ENCODE measurements at places on chromosomes 1 and 21. TPM values are rescaled to one million over a fixed set of nuclear protein-coding genes. Genes with fewer than 3 reads are reported as not detected.

DNA sequence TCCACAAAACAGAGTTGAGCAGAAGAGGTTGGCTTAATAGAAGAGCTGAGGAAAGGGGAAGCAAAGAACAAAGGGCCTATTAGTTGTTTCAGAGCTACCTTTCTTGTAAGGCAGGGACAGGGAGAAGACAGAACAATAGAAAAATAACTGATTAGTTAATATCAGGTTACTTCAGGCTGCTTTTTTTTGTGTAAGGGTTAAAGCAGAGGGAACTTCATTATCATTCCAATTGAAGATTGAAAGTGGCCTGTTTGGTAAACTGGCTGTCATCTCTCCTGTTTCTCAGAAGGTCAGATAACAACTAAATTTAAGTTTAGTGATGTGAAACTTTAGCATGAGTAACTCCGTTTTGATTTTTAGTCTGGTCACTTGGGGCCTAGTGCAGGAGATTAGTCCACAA, 22.3 kb downstream of the CDC42 start:
- peak overlapping the region; percentile 6 for H3K4me3 ChIP-seq
- no peaks in the 10 kb centered on the region for H3K27me3 ChIP-seq
- H3K4me1 ChIP-seq: peaks cover 52% of the 10 kb centered on the region
- H3K36me3 ChIP-seq: peaks cover 40% of the 10 kb centered on the region
- H3K27ac ChIP-seq: peak overlapping the region; percentile 36
- DNase-seq: no peak

DNA sequence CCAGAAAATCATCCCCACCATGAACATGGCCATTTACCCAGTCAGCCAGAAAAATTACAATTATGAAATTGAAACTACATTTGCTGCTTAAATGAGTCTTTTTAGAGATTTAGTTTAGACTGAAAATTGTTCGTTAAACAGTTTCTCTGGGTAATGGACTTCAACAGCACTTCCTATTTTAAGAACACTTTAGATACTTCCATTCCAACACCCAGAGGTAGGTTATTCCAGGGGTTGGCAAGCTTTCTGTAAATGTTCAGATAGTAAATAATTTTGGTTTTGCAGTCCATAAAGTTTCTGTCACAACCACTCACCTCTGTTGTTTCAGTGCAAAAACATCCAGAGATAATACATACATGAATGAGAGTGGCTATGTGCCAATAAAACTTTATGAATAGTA, 10.2 kb downstream of the NMNAT2 start:
- H3K36me3 ChIP-seq: no peaks in the 10 kb centered on the region
- peaks cover 25% of the 10 kb centered on the region for H3K27me3 ChIP-seq
- H3K4me3 ChIP-seq: no peak overlapping the region
- H3K4me1 ChIP-seq: no peaks in the 10 kb centered on the region
- H3K27ac ChIP-seq: no peak overlapping the region

GRCh38 chr1:18632783-18633421, 2.3 kb downstream of the PAX7 start:
- peak; percentile 65 for DNase-seq
- H3K4me3 ChIP-seq: no peak overlapping the region
- peaks cover 6% of the 10 kb centered on the region for H3K36me3 ChIP-seq
- peaks cover 89% of the 10 kb centered on the region for H3K27me3 ChIP-seq

GRCh38 chr1:166383137-166383536, 216.3 kb upstream of the FAM78B start:
- H3K4me1 ChIP-seq: no peaks in the 10 kb centered on the region
- H3K36me3 ChIP-seq: no peaks in the 10 kb centered on the region
- no peak overlapping the region for H3K4me3 ChIP-seq
- H3K27ac ChIP-seq: no peak overlapping the region
- DNase-seq: no peak

DNA sequence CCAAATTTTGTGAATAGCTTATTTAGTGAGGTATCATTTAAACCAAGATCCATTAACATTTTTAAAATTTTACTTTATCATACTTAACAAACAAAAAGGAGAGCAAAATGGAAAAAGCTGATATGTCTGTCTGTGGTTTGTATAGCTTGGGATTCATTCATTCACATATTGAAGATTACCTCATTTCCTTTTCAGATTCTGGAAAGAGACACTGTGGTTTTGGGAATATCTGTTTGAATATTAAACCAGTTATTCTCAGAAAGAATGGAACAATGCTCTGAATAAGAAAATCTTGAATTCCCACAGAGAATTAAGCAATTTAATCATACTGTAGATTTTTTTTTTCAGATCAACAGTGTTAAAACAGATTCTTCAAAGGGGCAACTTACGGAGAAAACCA, 93.8 kb upstream of the PRDX6 start:
- H3K4me3 ChIP-seq: no peak overlapping the region
- H3K27me3 ChIP-seq: peaks cover 3% of the 10 kb centered on the region
- no peaks in the 10 kb centered on the region for H3K36me3 ChIP-seq
- DNase-seq: no peak
- H3K4me1 ChIP-seq: no peaks in the 10 kb centered on the region

DNA sequence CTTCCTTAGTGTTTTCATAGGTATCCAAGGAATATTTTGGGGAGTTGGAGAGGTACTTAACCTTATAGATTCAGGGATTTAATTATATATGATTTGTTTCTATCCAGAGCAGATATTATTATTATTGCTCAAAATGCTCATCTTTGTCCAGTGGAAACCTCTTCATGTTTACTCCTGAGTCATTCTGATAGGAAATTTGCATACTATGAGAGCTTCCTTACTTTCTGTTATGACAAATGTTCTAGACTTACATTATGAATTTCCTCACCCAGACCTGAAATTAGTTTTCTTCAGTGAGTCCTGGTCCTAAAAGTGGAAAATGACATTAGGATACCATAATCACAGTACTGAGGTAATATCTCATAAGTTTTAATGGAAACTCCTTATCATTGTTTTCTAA, 57.5 kb upstream of the PLPPR5 start:
- no peaks in the 10 kb centered on the region for H3K36me3 ChIP-seq
- no peak overlapping the region for H3K4me3 ChIP-seq
- no peaks in the 10 kb centered on the region for H3K4me1 ChIP-seq
- H3K27me3 ChIP-seq: peaks cover 5% of the 10 kb centered on the region
- DNase-seq: no peak

DNA sequence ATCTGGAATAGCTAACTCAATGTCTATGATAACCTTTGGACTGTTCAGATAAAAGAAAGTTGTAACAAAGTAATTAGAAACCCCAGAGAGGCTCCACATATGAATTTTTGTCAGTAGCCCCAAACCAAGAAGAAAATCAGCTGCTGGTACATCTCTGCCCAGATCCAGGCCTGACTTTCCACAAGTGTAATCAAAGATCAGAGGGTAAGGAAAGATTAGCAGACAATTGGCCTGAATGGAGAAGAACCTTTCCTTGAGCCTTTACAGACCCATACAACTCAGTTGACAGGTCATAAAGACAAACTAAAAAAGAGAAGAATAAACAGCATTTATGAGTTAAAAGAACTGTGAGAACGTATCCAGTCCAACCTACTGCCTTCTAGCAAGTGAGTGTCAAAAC, 366.7 kb upstream of the PKN2 start:
- H3K36me3 ChIP-seq: no peaks in the 10 kb centered on the region
- no peak for DNase-seq
- H3K4me1 ChIP-seq: no peaks in the 10 kb centered on the region
- H3K4me3 ChIP-seq: no peak overlapping the region

- peak overlapping the region; percentile 86 for H3K4me3 ChIP-seq
- no peaks in the 10 kb centered on the region for H3K36me3 ChIP-seq
- DNase-seq: no peak
- H3K4me1 ChIP-seq: peaks cover 37% of the 10 kb centered on the region
- peak overlapping the region; percentile 75 for H3K27ac ChIP-seq
- H3K27me3 ChIP-seq: peaks cover 70% of the 10 kb centered on the region
Observed at GRCh38 chr1:31772669-31773248, 8.6 kb upstream of the ADGRB2 start.

- H3K4me1 ChIP-seq: peaks cover 12% of the 10 kb centered on the region
- peak; percentile 94 for DNase-seq
- H3K27me3 ChIP-seq: peaks cover 5% of the 10 kb centered on the region
Observed at GRCh38 chr1:27395441-27396195, 3.2 kb downstream of the GPR3 start.

DNA sequence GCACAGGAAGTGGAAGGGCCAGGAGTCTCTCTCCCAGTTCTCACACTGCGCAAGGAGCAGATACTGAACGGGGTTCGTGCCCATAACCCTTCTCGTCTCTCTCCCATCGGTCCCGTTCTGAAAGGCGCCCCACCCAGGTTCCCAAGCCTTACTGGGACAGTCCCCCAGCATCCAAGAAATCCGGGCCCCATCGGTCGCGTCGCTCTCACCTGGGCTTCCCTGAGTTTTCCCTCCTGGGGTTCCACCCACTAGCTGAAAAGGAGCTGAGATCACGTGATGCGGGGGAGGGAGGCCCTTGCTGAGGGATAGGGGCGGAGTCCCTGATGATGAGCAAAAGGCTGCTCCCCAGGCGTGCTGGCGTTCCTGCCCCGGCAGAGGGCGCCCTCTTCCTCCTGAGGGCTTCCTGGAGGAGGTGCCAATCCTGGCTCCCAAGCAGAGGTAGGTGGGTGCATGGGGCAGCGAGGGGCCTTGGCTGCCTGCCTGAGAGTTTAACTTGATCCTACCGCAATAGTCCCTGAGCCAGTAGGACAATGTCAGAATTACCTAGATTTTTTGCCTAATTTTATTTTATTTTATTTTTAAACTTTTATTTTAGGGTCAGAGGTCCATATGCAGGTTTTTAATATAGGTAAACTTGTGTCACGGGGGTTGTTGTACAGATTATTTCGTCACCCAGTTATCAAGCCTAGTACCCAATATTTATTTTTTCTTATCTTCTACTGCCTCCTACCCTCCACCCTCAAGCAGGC, at the start of gene SPOCD1:
Gene SPOCD1, minus strand, starts transcription at position 271 of the 749 bp plus-strand sequence. CDS start 689 bp downstream, outside the sequence.
- DNase-seq: peak; percentile 94
- peaks cover 2% of the 10 kb centered on the region for H3K27me3 ChIP-seq
- no peak within 1 kb of the TSS for H3K27ac ChIP-seq
- no peak within 1 kb of the TSS for H3K4me3 ChIP-seq
- peaks cover 6% of the 10 kb centered on the region for H3K4me1 ChIP-seq
- no peaks in the 10 kb centered on the region for H3K36me3 ChIP-seq

DNA sequence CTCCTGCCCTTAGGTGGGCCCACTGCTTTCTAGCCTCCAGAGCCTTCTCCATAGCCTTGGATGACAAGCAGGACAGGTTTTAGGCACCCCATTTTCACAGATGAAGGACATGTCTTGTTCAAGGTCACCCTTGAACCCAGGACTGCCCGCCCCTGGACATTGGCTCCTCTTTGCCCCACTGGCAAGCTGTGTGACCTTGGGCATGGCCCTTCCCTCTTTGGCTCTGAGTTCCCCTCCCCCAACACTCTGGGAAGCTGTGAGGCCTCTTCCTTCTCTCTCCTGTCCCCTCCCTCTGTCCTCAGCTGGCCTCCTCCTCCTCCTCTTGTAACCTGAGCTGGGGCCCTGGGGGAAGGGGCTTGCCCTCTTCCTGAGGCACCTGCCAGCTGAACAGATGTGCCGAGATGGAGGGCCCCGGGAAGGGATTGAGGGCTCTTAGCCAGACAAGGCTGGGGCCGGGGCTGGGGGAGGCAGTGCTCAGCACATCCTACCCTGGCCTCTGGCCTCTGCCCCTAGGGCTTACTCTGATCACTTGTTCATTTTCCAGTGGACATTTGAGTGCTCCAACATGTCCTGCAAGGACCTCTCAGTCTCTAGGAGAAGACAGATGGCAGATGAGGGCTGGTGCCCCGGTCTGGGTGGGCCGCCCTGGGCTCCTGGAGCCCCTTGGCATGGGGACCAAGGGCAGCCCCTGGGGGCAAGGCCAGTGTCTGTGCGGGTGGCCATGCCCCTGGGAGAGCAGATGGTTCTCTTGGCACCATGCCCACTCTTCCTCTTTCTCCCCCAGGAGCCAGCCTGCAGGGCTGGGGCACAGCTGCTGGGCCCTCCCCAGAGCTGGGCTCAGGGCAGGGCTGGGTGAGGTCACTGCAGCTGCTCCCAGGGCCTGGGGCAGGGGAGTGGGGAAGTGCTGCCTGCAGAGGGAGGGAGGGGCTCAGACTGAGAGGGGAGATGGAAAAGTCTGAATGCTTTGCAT, 10.7 kb downstream of the FOXO6 start:
- H3K4me1 ChIP-seq: no peaks in the 10 kb centered on the region
- DNase-seq: no peak
- H3K4me3 ChIP-seq: no peak overlapping the region
- H3K27me3 ChIP-seq: peaks cover 37% of the 10 kb centered on the region

- DNase-seq: no peak
- no peak overlapping the region for H3K4me3 ChIP-seq
- no peak overlapping the region for H3K27ac ChIP-seq
- no peaks in the 10 kb centered on the region for H3K27me3 ChIP-seq
- H3K4me1 ChIP-seq: no peaks in the 10 kb centered on the region
Observed at GRCh38 chr1:14636897-14637632, 38.6 kb downstream of the KAZN start.

DNA sequence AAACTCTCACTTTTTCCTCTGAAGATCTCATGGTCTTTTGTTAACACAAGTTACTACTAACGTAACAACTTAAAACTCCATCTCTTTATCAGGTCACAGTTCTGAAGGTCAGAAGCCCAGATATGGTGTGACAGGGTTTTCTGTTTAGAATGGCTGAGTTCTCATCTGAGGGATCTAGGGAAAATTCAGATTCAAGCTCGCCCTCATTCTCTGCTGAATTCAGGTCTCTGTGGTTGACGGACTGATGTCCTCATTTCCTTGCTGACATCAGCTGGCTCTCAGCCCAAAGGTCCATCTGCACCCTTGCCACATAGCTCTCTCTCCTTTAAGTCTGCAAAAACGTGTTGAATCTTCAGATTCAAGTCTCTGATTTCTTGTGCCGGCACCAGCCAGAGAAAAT, 6.1 kb upstream of the NTPCR start:
- no peak for DNase-seq
- H3K4me1 ChIP-seq: peaks cover 17% of the 10 kb centered on the region
- no peaks in the 10 kb centered on the region for H3K36me3 ChIP-seq
- peak overlapping the region; percentile 70 for H3K27ac ChIP-seq
- H3K27me3 ChIP-seq: no peaks in the 10 kb centered on the region
- H3K4me3 ChIP-seq: no peak overlapping the region

- peaks cover 1% of the 10 kb centered on the region for H3K4me1 ChIP-seq
- H3K4me3 ChIP-seq: no peak overlapping the region
- no peak overlapping the region for H3K27ac ChIP-seq
- H3K36me3 ChIP-seq: no peaks in the 10 kb centered on the region
- DNase-seq: no peak
- H3K27me3 ChIP-seq: peaks cover 5% of the 10 kb centered on the region
Observed at GRCh38 chr1:114299331-114299975, 145.8 kb upstream of the SYT6 start.

The OLIG1 gene
- total RNA-seq: not detected

The UTP25 gene
- 17.6 TPM for total RNA-seq

The PDPN gene
- not detected for total RNA-seq

The HSPB7 gene
- not detected for total RNA-seq

The COL6A2 gene
- 2.0 TPM for total RNA-seq

The SLC16A4 gene
- total RNA-seq: 0.44 TPM

The SNAPIN gene
- total RNA-seq: 31.6 TPM

The SYT6 gene
- not detected for total RNA-seq

The ADCY10 gene
- 0.19 TPM for total RNA-seq

The CLCA4 gene
- total RNA-seq: not detected
